Activated CD4-positive, alpha-beta T cell treated with anti-CD3 and anti-CD28 coated beads, Interleukin-2, Interleukin-4, amounts not matched to agents 100 ng/mL and 50 ng/mL, durations not matched to agents 16 hours and 8 hours (primary cell): ENCODE measurements at places on chromosomes 5 and 9.

DNA sequence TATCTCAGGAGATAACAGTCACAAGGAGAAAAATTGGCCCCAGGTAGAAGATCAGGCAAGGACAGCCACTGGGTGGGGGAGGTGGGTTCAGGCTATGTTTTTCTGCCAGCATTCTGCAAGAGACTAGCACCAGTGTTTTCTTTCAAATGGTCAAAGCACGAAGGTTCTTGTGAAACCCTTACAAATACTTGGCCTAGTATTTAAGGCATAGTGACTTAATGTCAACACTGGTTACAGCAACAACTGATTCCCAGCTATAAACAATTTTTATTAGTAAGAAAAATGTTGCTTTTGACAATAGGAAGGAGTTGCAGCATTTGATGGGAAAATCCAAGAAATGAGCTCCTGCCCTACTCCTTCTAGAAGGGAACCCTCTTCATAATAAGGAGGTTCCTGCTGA, 349.6 kb downstream of the SLIT3 start:
- no peak for DNase-seq

GRCh38 chr9:108786901-108787689, 68.7 kb downstream of the ACTL7B start:
- DNase-seq: no peak

- no peak for DNase-seq
These were observed 40.0 kb downstream of the GABRG2 start for GRCh38 chr5:162107591-162107990.

DNA sequence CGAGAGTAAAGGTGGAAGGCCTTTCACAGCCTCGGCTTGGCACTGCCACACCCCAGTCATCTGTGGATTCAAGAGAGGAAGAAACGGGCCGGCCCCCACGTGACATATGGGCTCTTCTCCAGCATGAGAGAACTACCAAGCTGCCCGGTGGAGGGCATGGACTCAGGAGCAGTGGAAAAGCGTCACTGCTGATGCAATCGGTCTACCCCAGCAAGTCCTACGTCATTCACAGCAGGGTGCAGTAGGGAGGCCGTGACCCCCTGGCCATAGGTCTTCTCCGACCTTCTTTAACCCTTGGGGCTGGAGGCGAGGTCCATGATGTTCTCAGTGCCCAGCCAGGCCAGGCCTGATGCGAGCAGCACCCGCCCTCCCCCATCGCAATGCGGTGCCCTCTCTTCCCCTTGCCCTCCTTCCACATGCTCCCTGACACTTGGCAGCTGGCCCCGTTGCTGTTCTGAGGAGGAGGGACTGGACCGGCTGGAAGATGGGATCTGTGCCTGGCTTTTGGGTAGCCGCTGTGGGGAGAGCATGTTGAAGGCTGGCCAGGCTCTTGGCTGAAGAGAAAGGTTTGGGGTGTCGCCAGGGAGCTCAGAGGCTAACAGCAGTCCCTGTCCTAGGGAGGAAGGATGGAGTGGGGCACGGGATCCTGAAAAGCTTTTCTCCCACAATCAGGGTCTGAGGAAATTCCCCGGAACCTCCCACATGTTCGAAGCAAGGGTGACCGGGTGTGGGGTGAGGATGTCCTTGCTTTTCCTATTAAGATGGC, 89.8 kb downstream of the LIFR start:
- DNase-seq: no peak

DNA sequence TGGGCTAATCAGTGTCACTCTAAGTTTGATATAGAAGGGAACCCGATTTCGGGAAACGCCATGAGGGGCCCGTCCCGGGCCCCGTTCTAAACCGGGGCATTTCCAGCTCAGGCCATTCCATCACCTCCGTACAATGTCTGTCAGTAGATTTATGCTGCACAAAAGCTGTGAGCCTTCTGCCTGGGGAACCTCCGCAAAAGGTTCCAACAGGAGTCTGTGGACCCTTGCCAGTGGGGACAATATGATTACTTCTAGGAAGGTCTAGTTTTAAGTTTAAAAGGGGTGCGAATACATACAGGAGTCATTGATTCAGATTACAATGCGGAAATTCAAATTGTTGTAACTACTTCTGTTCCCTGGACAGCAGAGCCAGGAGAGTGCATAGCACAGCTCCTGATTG, 57.6 kb downstream of the RAPGEF1 start:
- DNase-seq: no peak
